A549 treated with dexamethasone at 1 μM for 4 hours (cell line): ENCODE measurements at places on chromosomes 2 and 18. TPM values are rescaled to one million over a fixed set of nuclear protein-coding genes. Genes with fewer than 3 reads are reported as not detected.

TAF4B gene
- total RNA-seq = 3.9 to 5.5 TPM (median 5.0 TPM) in 5 replicates

ADCYAP1 gene
- total RNA-seq = not detected in 5 replicates

OTOS gene
- total RNA-seq = not detected in 5 replicates

CD8B2 gene
- not detected in 5 replicates for total RNA-seq

NETO1 gene
- total RNA-seq = 0.04 TPM in 1 of 5 replicates, not detected in the others

ALLC gene
- 0.05 to 0.11 TPM (median 0.08 TPM) in 3 of 5 replicates, not detected in the others for total RNA-seq

CLEC4F gene
- not detected in 5 replicates for total RNA-seq

OLA1 gene
- total RNA-seq = 116 to 138 TPM (median 129 TPM) in 5 replicates

LHCGR gene
- total RNA-seq = not detected in 5 replicates

CKAP2L gene
- total RNA-seq = 12.4 to 16.9 TPM (median 16.7 TPM) in 5 replicates

POTEE gene
- 0.03 to 0.09 TPM (median 0.07 TPM) in 5 replicates for total RNA-seq

TRIM54 gene
- total RNA-seq = 0.67 to 1.2 TPM (median 0.81 TPM) in 5 replicates

SNORC gene
- 4.2 to 8.2 TPM (median 6.8 TPM) in 5 replicates for total RNA-seq

PPIL3 gene
- total RNA-seq = 21.2 to 25.8 TPM (median 24.3 TPM) in 5 replicates

HS6ST1 gene
- total RNA-seq = 10.0 to 14.6 TPM (median 13.1 TPM) in 5 replicates

MAPK4 gene
- 0.15 to 0.31 TPM (median 0.21 TPM) in 5 replicates for total RNA-seq

TPO gene
- total RNA-seq = 0.12 to 0.20 TPM (median 0.17 TPM) in 4 of 5 replicates, not detected in the other

HOXD3 gene
- total RNA-seq = 0.14 to 0.21 TPM (median 0.18 TPM) in 3 of 5 replicates, not detected in the others

CNRIP1 gene
- total RNA-seq = 1.4 to 2.3 TPM (median 1.7 TPM) in 5 replicates

TCF23 gene
- total RNA-seq = not detected in 5 replicates

MAL gene
- total RNA-seq = 0.11 to 0.32 TPM (median 0.24 TPM) in 4 of 5 replicates, not detected in the other

STPG4 gene
- total RNA-seq = 0.07 TPM in 1 of 5 replicates, not detected in the others

SULT1C2 gene
- total RNA-seq = 0.33 to 0.65 TPM (median 0.41 TPM) in 5 replicates

UGT1A4 gene
- 0.07 TPM in 1 of 5 replicates, not detected in the others for total RNA-seq

TIGD1 gene
- 4.1 to 4.9 TPM (median 4.5 TPM) in 5 replicates for total RNA-seq

TFPI gene
- total RNA-seq = 40.9 to 60.9 TPM (median 48.9 TPM) in 5 replicates

FZD7 gene
- 5.5 to 6.9 TPM (median 6.5 TPM) in 5 replicates for total RNA-seq

TMSB10 gene
- total RNA-seq = 9,999 to 13,018 TPM (median 10,590 TPM) in 5 replicates

CIDEA gene
- total RNA-seq = not detected in 5 replicates

C2orf81 gene
- total RNA-seq = 3.3 to 3.7 TPM (median 3.6 TPM) in 5 replicates

SULT1C4 gene
- not detected in 5 replicates for total RNA-seq

TMEM37 gene
- total RNA-seq = 1.3 to 2.7 TPM (median 2.5 TPM) in 5 replicates

C2orf80 gene
- not detected in 5 replicates for total RNA-seq

CNTNAP5 gene
- not detected in 5 replicates for total RNA-seq

FTCDNL1 gene
- total RNA-seq = 2.3 to 3.2 TPM (median 2.8 TPM) in 5 replicates

FBXO48 gene
- total RNA-seq = 0.43 to 0.64 TPM (median 0.53 TPM) in 5 replicates

CABYR gene
- 14.7 to 22.0 TPM (median 16.2 TPM) in 5 replicates for total RNA-seq

SPDYA gene
- total RNA-seq = 0.14 to 0.28 TPM (median 0.26 TPM) in 4 of 5 replicates, not detected in the other

PEX13 gene
- total RNA-seq = 12.6 to 15.9 TPM (median 14.4 TPM) in 5 replicates

SERPINB11 gene
- total RNA-seq = 0.08 to 0.22 TPM in 2 of 5 replicates, not detected in the others

TBR1 gene
- 0.01 to 0.09 TPM (median 0.04 TPM) in 4 of 5 replicates, not detected in the other for total RNA-seq

CNGA3 gene
- 0.03 to 0.09 TPM (median 0.05 TPM) in 4 of 5 replicates, not detected in the other for total RNA-seq

MITD1 gene
- total RNA-seq = 23.6 to 28.5 TPM (median 24.3 TPM) in 5 replicates

LRP1B gene
- total RNA-seq = 0.01 TPM in 2 of 5 replicates, not detected in the others

CD226 gene
- total RNA-seq = 0.07 to 0.21 TPM (median 0.17 TPM) in 5 replicates
